ENCODE measurements at places on chromosomes 4 and X. TPM values are rescaled to one million over a fixed set of nuclear protein-coding genes. Genes with fewer than 3 reads are reported as not detected.

The CPLX1 gene
- 1.4 TPM for polyA plus RNA-seq

The TMSB15C gene
- polyA plus RNA-seq, result 3.1 TPM

The CENPVL2 gene
- not detected for polyA plus RNA-seq

The SLC39A8 gene
- 1.7 TPM for polyA plus RNA-seq

DNA sequence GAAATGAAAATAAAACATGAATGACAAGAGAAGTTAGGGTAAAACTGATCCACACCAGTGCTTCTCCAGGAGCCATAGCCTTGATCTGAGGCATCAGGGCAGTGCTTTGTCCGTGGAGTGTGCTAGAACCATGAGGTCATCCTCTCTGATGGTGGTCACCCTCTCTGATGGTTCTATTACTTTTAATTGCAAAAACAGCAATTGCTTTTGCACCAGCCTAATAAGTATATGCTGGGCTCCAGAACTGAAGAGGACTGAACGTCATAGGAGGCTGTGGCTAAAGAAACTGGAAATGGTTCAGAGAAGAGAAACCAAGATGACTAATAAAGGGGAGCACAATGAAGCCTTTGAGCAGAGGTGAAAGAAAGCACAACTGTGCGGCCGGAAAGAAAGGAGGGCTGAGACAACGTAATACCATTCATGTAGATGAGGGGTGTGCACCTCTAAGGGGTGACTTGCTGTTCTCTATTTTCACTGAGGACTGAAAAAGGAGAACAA is 17.0 kb upstream of the TMEM154 start:
- no peak overlapping the region for H3K27ac ChIP-seq
- peaks cover 9% of the 10 kb centered on the region for H3K27me3 ChIP-seq
- no peak for DNase-seq
- H3K4me1 ChIP-seq, result no peaks in the 10 kb centered on the region

DNA sequence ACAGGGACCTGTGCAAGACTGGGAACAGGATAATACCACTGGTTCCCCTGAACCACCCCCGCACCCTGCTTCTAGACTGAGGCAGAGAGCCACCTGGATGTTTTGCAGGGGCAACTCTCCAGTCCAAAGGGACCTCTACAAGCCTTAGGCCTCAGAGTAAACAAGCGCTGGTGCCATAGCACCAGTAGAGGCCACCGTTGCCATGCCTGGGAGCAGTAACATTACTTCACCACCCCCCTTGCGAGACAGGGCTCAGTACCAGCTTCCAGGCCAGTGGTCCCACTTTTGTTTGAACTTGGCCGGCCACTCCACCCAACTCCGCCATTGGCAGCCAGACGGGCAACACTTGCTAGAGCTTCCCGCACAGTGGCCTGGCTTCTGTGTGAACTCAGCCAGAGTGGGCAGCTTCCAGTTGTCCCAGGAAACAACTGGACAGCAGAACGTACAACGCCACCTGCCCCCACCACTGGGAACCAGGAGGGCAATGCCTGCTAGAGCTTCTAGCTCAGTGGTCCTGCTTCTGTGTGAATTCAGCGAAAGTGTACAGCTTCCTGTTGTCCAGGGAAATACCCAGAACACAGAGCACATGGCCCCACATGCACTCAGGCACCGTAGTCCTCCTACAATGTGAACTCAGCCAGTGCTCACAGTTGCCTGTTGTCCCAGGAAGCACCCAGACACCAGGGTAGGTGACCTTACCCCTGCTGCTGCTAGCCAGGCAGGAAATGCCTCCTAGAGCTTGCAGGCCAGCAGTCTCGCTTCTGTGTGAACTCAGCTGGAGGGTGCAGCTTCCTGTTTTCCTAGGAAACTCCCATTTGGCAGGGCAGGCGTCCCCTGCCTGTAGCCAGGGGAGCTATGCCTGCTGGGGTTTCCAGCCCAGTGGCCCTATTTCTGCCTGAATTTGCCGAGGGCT is 39.9 kb upstream of the PCDH19 start:
- H3K27ac ChIP-seq, result peak overlapping the region; percentile 22
- no peaks in the 10 kb centered on the region for H3K27me3 ChIP-seq
- H3K4me1 ChIP-seq, result peaks cover 11% of the 10 kb centered on the region
- peak; percentile 65 for DNase-seq
- H3K4me3 ChIP-seq, result no peak overlapping the region

DNA sequence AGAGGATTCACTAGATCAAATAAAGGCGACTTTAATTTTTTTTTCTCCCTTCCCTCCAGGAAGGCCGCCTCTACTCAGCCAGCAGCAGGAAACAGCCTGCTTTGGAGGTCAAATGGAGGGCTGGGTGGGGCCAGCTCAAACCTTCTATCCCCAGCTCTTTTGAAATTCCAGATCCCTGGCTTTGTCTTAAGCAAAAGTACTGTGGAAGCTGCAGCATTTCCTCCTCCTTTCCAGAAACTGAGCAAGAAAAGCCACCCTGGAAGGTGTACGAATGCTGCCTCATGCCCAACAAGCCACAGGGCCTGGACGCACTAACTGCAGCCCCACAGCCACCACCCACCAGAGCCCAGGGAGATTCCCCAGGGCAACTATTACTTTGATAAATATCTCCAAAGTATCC is 55.1 kb upstream of the ZCCHC13 start:
- H3K4me1 ChIP-seq, result peaks cover 54% of the 10 kb centered on the region
- no peaks in the 10 kb centered on the region for H3K36me3 ChIP-seq
- H3K4me3 ChIP-seq, result no peak overlapping the region
- DNase-seq, result peak; percentile 58
- H3K27ac ChIP-seq, result peak overlapping the region; percentile 53

- H3K27ac ChIP-seq, result no peak overlapping the region
- no peak for DNase-seq
- no peaks in the 10 kb centered on the region for H3K27me3 ChIP-seq
- H3K4me1 ChIP-seq, result no peaks in the 10 kb centered on the region
Measured at GRCh38 chrX:46180258-46180687, 364.9 kb downstream of the ZNF674 start.
